ENCODE measurements at places on chromosomes 7 and 10.

- DNase-seq, result no peak
Measured at GRCh38 chr10:12513003-12513365, 163.6 kb downstream of the CAMK1D start.

DNA sequence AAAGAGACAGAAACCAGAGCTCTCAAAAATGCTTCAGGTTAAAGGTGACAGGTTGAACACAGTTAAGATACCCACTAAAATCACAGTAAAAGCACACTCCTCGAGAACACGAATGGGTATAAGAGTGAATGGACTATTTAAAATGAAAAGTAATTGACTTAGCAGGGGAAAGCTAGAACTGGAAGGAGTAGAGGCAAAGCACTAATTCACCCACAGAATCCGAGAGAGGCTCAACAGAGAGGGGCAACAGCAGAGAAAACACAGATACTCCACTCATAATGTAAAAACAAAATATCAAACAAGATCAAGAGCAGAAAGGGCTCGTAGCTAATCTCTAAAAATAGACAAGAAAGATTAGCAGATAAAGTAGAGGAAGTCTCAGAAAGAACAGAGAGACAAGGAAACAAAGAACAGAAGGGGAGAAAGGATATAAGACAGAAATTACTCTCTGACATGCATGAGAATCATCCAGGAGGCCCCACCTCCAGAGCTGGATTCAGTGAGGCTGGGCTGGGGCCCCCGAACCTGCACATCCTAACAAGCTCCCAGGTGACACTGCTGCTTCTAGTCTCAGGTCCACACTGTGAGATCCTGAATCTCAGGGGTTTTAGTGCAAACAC, 117.6 kb downstream of the GALNT11 start:
- peak; percentile 16 for DNase-seq

DNA sequence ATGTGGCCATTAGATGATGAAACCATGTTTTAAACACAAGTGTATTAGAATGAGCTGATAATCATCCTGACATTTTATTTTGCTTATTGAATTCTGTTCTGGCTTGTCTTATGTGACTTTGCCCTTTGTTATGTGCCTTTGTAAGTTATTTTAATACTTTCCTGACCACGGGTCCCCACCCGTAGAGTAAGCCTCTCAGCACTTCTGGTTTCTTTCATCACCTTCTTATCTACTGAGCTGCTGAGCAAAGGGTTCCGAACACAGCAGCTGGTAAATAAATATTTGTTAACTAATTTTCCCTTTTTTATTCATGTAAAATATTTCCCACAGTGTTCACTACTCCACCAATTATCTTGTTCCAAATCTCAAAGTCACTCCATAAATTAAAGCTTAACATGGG, 1115.3 kb downstream of the SORCS3 start:
- DNase-seq, result no peak

GRCh38 chr7:15854841-15855524, 168.5 kb upstream of the MEOX2 start:
- DNase-seq, result no peak

- no peak for DNase-seq
Measured at GRCh38 chr7:100544386-100544785, 5.4 kb downstream of the AGFG2 start.

DNA sequence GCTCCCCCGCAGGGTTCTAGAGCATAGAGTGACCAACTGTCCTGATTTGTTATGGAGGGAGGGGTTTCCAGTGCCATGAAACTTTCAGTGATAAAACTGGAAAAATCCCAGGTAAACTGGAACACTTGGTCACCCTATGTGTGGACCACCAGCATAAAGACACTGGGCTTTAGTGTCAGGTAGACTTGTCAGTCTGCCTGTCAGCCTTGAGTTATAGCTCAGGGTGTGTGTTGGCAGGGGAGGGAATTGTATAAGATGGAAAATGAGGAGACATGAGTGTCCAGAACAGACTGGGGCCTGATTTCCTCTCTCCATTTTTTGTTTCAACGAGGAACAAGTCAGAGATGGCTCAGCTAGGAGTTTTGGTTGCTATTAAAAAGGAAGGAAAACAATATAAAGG, 10.2 kb upstream of the EFCAB10 start:
- DNase-seq, result no peak

GRCh38 chr7:39005461-39005860, 27.8 kb downstream of the POU6F2 start:
- peak; percentile 95 for DNase-seq

- no peak for DNase-seq
Measured at GRCh38 chr7:150942001-150942590, 36.0 kb downstream of the KCNH2 start.

DNA sequence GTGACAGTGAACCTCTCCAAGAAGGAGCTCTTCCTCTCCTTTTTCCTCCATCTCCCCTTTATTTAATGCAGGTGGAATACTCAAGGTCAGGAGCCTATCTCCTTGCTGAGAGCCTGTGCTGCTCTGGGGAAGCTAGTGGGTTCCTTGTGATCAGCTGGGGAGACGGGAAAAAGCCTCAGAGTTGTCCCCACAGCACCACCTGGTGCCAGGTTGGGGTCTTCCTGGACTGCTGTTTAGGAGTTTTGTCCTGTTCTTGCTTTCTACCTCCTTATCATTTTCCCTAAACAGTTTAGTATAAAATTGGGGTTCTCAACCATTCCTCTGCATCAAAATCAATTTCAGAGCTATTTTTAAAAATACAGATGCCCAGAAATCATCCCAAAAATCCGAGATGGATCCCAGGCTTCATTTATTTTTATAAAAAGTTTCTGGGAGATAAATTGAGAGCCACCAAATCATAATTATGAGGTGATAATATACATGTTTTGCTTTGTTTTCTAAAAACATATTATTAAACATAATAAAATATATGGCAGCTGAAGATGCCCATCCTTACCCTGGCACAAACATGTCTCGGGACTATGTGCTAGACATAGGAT, 44.3 kb downstream of the MACC1 start:
- DNase-seq, result peak; percentile 80

DNA sequence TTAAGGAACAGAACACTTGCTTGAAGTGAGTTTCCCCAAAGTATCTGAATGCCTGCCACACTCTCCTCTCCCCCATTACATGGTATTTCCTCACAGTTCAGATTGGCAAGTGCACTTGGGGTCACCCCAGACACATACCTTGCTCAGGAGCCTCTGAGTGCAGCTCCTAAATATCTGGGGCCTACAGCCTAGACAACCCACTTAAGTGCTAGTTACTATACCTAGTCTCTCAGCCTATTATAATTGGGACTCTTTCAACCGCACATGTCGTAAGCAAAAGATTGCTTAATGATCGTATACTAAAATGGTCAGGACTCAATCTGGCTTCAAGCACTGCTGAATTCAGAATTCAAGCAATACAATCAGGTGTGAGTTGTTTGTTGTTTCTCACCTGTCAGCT, 19.9 kb downstream of the TMEM176B start:
- DNase-seq, result no peak

GRCh38 chr7:52498366-52498765, 537.1 kb upstream of the POM121L12 start:
- DNase-seq, result no peak

GRCh38 chr7:69674701-69675182, 76.5 kb downstream of the AUTS2 start:
- DNase-seq, result no peak

- DNase-seq, result no peak
Measured at GRCh38 chr10:111875725-111876124, 307.8 kb downstream of the GPAM start.

DNA sequence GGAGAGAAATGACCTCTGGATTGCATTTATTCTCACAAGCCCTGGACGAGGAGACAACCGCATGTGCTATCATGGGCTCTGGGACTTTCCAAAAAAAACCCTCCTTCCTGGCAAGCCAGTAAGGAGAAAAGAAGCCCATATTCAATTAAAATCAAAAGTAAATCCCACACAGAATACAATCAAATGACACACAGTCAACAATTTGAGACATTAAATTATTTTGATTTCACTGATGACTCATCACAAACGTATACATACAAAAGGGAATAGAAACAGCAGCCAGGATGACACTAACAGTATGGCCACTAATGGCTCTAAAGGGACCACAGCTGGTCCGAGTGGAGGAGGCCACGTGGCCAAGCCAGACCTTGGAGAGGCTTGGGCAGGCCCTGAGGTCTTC, 24.9 kb downstream of the LRRC20 start:
- DNase-seq, result no peak

DNA sequence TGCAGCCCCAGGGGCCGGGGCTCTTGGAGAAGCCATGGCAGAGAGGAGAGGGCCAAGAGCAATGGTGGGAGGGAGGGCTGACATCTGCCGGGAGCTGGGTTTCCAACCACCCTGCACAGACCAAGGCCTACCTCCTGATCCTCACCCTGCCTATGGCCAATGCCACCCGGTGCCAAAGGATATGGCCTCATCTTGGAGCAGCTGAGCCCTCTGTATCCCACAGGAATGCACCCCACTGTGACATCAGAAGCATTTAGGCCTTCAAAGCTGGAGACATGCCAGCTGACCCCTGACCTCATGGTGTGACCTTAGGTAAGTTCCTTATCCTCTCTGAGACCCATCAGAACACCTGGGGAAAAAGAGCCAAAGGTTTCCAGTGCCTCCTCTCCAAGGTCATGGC, 113.6 kb upstream of the ZMIZ1 start:
- DNase-seq, result no peak

DNA sequence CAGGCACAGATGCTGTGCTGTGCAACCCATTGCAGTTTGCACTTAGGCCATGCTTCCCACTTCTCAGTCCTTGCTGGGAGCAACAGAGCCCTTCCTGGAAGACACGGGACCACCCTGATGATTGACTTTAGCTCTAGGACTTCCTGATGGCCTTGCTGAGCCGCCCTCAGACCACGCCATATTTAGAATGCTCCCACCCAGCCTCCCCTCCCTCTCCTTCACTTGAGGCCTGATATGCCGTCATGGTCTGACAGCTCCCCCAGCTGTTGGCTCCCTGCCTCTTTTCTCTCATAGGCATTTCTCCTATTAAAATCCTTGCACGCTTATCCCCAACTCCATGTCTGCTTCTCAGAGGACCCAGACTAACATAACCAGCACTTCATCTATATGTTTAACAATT, 29.4 kb upstream of the GATAD1 start:
- DNase-seq, result no peak

DNA sequence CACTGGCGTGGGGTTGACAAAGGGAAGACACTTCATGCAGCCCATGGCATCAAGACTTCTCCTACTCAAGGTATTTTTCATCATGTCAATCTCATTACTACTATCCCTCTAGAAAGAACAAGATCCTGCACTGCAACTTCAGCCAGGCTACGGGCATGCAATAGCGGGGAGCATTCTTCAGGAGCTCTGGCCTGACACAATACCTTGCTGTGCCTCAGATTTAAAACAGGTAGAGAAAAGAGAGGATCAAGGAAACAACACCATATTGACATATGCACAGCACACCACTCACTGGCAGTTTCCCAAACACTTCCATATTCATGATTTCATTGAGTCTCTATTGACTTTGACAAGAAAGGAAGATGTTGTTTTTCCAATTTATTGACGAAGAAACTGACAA, 51.5 kb downstream of the DOCK4 start:
- DNase-seq, result no peak
